ENCODE measurements at places on chromosomes 4 and X.

- DNase-seq: no peak
Measured at GRCh38 chr4:26807330-26807729, 53.3 kb upstream of the STIM2 start.

GRCh38 chr4:98113012-98113411, 30.3 kb downstream of the STPG2 start:
- DNase-seq: peak; percentile 63

DNA sequence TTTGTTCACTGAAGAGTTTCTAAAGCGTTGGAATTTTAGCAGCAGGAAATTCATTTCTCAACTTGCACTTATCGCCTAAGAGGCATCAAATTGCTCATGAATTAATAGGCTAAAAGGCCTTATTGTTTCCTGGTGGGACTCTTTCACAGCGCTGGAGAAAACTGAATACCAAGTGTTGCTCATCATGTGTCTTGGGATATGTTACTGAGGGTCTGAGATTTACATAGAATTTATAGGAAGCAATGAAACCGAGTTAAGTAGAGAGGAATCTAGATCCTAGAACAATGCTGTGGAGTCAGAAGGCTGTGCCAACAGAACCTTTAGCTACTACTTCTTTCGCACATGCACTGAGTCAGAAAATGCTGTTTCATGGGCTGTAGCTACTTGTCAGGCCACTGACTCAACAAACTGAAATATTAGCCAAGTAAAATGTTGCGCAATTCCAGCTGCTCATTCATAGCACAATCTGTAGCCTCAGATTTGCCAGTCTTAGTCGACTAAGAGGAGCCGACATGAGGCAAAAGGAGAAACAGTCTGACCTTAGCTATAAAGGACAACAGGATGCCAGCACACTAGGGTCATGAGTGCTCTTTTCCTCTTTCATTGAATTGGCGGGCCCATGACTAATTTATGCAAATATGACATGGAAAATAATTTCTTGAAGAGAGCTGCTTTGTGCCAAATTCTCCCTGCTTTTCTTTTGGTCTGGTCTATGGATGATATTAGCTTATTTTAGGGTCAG, 35.9 kb upstream of the CXCL8 start:
- peak; percentile 14 for DNase-seq

GRCh38 chrX:150848914-150849365, 49.5 kb downstream of the CD99L2 start:
- DNase-seq: no peak

GRCh38 chrX:69119122-69119521, 46.1 kb downstream of the PJA1 start:
- no peak for DNase-seq

- DNase-seq: no peak
Measured at GRCh38 chr4:48986654-48987164, 634 bp downstream of the CWH43 start.

DNA sequence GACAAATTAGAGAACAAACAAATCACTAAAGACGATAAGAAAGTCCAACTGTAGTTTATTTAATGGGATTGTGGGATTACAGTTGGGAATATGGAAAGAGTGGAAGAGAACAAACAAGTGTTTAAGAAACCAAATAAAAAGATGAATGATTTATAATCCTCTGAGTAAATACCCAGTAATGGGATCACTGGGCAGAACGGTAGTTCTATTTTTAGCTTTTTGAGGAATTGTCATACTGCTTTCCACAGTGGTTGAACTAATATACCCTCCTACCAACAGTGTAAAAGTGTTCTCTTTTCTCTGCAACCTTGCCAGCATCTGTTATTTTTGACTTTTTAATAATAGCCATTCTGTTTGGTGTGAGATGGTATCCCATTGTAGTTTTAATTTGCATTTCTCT, 15.0 kb downstream of the C4orf51 start:
- no peak for DNase-seq

- no peak for DNase-seq
Measured at GRCh38 chr4:25448379-25449109, 71.5 kb downstream of the ANAPC4 start.

- no peak for DNase-seq
Measured at GRCh38 chrX:68703369-68703768, 55.9 kb downstream of the STARD8 start.

- DNase-seq: no peak
Measured at GRCh38 chr4:98341309-98341708, 80.1 kb downstream of the RAP1GDS1 start.

DNA sequence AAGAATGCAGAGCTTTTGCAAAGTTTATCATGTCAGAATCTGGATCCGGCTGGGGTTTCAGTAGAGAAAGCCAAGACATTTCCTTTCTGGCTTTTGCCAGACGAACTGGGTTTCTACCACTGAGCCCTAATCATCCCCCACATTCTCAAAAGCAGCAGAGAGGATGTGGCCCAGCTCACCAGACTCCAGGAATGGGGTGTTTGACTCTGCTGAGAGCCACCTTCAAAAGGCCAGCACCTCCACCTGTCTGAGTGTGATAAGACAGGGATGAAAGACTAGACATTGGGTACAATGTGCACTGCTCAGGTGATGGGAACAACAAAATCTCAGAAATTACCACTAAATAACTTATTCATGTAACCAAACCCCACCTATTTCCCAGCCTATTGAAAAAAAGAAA, 25.7 kb upstream of the CCKAR start:
- DNase-seq: no peak

DNA sequence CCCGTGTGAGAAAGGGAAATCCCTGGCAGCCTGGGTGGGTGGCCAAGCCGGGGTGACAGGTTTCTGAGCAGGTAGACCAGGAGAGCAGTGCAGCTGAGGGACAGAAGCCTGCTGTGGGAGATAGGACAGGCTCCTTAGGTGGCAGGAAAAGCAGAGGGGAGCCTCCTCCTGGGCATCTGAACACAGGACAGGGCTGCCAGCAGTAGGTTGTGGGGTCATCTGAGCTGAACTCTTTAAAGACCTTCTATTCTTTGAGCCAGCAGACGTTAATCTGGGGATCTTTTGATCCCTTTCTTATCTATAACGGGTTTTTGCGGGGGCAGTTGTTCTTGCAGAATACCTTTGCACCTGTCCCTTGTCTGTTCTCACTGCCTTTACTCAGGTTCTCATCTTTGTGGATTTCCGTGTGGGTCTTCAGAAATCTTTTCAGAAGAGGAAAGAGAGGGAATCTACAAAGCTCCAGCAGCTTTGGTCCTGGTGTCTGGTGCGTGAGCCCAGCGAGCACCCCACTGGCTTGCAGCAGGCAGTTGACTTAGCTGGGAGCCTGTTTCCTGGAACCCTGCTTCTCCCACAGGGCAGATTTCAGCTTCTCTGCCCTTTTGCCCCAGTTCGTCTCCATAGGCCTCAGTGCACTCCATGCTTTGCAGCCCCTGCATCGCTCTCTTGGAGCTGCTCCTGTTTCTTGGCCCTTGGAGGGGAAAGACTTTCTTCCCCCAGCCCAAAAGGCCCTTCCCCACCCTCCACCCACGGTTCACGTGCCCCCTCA, 35.8 kb upstream of the TADA2B start:
- no peak for DNase-seq

GRCh38 chrX:4451591-4451990, 738.1 kb upstream of the PRKX start:
- no peak for DNase-seq

DNA sequence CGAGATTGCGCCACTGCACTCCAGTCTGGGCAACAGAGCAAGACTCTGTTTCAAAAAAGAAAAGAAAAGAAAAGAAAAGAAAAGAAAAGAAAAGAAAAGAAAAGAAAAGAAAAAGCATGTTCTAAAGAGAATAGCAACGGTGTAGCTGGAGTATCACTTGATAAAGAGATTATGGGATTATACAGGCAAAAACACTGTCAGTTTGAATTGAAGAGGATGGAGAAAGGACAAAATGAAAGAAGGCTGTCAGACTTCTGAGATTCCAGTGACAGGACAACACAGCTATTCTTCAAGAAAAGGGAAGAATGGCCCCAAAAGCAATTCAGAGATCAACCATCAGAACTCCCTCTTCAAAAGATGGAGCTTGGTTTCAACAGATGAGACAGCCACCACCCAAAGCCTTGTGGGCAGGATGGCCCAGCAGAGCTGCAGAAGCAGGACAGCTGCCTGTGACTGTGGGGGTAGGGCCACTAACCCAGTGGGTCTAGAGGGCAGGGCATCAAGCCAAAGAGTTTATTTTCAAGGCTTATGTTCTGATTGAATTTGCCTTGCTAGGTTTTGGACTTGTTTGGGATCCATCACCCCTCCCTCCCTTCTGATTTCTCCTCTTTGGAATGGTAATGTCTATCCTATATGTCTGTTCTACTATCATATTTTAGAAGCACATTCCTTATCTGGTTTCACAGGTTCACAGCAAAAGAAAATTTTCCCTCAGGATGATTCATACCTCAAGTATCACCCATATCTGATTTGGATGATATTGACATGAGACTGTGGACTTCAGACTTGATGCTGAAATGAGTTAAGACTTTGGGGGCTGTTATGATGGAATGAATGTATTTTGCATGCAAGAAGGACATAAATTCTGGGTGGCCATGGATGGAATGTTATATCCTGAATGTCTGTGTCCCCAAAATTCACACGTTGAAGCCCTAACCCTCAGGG, 17.5 kb downstream of the RFC1 start:
- no peak for DNase-seq

- no peak for DNase-seq
Measured at GRCh38 chr4:82458729-82459128, 28.3 kb downstream of the ENOPH1 start.

GRCh38 chr4:142913461-142914030, 67.4 kb upstream of the INPP4B start:
- no peak for DNase-seq

- DNase-seq: no peak
Measured at GRCh38 chr4:64559571-64559970, 150.3 kb upstream of the TECRL start.

- no peak for DNase-seq
Measured at GRCh38 chr4:141054446-141054845, 78.8 kb downstream of the RNF150 start.

DNA sequence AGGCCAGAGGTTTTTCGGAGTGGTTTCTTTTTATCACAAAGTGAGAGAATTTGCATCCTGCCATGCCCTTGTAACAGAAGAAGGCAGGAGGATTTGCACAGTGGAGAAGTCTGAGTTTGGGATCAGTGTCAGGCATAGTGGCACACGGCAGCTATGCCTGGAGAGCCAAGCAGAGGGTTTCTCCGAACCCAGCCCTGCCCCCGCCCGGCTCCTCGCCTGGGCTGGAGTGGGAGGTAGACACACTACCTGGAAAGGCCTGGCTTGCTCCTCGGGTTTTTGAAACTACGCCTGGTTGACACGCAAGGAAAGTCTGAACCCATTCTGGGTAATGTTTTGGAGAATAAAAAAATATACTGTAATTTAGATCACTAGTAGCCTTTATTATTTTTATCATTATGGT, 1653.6 kb upstream of the TENM3 start:
- DNase-seq: no peak

- no peak for DNase-seq
Measured at GRCh38 chr4:1164040-1164439, 8.3 kb downstream of the SPON2 start.

- peak; percentile 46 for DNase-seq
Measured at GRCh38 chrX:120452131-120452530, 17.0 kb downstream of the LAMP2 start.

DNA sequence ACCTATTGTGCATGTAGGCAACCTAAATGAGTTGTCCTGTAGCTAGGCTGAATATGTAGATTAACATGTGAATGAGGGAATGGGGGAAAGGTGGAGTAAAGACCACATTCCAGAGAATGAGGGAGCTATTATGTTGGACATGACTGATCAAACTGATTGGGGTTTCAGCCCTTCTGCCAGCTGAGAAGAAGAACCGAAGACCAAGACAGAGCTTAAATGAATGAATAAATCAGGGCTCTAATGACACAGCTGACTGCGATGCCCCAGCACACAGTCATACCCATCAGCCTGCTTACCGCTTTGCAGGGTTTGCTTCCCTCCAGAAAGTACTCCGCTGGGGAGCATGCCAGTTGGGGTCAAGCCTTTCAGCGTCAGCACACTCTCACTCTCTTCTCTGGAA, 315.4 kb downstream of the PPP3CA start:
- DNase-seq: no peak

DNA sequence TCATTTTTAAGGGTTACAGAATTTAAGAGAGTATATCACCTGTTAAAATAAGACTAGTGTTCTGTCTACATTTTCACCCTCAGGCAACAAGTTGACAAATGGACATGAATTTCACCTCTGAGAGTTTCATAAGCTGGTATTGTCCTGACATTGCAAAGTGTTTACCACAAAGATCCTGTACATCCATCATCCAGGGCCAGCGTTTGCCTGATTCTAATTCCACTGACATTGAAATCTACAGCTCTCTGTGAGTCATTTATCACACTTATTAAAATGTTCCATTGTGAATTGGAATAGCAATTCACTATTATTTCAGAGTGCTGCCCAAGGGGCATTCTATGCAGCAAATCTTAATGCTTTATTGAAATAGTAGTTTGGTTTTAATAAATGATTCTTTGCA, 1499.4 kb upstream of the PCDH7 start:
- no peak for DNase-seq

DNA sequence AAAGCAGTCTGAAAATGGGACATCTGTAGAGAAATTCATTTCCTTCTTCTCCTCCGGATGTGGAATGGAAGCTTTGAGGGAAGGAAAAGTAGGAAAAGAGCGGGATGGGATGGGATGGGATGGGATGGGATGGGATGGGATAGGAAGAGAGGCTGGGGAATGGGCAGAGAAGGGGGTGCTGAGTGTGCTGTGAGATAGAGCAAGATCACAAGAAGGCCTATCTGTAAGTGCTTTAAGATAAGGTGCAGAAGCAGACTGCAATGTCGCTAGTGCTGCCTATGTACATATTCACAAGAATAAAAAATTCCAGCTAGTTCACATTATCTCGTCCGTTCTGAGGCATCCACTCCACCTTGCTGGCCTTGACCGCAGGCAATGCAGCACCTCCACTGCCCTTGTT, 86.2 kb downstream of the IRF2 start:
- no peak for DNase-seq

GRCh38 chr4:94486372-94486801, 34.6 kb downstream of the PDLIM5 start:
- DNase-seq: no peak

DNA sequence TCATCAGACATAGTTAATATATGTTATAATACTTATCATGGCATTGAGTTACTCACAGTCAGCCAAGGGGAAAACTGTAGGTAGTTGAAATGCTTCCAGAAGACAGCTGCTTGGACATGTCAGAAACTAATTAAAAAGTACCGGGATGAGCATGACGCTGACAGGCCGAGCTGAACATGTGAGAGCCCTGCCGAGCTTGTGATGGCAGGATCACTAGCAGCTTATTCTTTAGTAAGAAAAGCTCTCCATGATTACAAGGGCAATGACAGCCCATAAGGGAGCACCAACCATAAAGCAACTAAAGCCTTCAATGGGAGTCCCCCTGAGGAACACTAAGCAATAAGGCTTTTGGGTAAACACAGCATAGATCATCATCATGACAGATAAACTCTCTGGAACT, 435.6 kb downstream of the TLL1 start:
- no peak for DNase-seq

Measured in midbrain (tissue), 1 donor.